ENCODE measurements at places on chromosomes 12 and 14.
A peak's percentile ranks its signal among the peaks of the same experiment; 100 is the strongest.

DNA sequence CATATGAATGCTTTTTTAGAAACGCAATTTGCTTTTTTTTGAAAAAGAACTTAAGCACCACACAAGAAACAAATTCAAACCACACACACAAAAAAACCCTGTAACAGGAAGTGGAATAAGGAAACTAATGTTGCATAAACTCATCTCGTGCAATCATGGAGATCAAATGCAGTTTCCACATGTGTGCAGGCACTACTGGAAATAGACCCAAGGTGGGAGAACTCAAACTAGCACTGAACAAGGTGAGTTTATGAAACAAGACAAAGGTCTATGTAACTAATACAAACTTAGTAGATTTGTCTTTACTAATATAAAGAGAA lies 17.5 kb downstream of the NIN start:
- DNase-seq: no peak

DNA sequence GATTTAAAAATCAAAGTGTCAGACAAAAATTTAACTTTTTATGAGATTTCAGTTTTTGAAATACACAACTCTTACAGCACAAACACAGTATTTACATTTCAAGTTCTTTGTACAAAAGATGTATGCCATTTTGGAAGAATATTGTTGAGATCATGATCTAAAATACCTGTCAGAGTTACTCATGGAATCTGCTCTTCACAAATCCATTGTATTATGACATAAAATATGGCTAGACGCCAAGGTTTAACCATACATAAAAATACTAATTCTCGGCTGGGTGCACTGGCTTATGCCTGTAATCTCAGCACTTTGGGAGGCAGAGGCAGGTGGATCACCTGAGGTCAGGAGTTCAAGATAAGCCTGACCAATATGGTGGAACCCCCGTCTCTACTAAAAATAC lies 6.2 kb upstream of the SYCP3 start:
- DNase-seq: no peak

GRCh38 chr14:55129428-55130195 lies 560 bp downstream of the LGALS3 start:
- DNase-seq: peak; percentile 27

DNA sequence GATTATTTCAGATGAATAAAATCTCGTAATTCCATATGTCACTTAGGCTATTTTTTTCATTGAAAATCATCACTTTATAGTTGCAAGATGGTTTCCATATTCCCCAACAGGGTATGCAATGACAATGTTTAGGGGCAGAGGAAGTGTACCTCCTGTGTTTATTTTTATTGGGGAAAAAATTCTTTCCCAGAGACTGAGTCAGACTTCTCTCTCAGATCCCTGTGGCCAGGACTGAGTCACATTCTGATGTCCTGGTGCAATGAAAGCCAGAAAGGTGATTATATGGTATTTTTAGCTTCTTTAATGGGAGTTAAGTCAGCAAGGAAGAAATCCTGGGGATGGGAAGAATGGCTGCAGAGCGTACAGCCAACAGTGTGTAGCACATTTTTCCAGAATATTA lies 196.9 kb upstream of the ALG10 start:
- no peak for DNase-seq

DNA sequence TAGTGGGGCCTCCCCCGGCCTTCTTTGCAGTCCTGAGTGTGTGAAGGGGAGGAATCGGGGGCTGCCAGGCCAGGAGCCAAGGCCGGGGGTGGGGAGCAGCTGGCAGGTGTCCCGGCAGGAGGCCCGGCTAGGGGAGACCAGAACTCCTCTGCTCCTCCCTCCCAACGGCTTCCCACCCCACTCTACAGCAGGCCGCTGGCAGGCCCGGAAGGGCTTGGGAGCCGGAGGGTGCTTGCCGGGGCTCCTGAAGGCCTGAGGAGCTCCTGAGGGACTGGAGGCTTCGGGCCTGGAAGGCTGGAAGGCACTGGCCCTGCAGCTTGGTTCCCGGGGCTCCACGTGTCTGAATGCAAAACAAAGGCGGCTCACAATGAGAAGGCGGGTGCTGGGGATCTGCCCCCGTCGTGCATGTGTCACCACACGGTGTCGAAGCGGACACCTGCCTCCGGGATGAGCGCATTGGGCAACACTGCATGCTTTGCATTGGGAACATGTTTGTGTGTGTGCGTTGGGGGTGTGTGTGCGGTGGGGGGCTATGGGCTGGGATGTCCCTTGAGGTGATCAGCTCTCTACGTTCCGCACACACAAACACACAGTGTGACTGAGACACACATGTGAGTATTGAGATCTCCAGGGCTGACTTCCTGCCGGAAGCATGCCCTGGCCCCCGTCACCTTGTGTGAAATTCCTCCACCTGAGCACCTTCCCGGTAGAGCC lies 30.9 kb upstream of the ANKRD9 start:
- DNase-seq: peak; percentile 77

DNA sequence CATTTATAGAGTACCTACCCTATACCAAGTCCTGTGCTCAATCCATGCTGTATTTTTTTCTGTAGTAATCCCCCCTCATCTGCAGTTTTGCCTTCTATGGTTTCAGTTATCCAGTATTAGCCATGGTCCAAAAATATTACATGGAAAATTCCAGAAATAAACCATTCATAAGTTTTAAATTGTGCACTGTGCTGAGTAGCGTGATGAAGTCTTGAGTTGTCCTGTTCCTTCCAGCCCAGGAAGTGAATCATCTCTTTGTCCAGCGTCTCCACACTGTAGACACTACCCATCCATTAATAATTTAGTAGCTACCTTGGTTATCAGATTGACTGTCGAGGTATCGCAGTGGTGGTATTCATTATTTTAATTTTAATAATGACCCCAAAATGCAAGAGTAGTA lies 54.2 kb downstream of the SUDS3 start:
- DNase-seq: no peak

DNA sequence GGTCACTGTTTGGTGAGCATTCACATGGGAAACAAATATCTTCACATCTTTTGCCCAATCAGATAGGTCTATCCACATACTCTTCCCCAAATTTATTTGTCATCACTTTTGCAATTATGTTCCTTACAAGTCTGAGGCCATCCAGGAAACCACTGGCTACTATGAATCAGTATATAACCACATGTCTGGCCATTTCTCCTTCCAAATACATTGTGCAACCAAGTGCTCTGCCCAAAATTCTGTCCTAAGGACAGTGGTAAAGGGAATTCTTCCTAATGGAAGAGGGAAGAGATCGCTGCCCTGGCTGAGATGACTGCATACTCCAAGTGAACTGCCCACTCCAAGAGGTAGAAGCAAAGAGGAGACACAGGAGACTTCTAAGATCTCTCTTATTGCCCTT lies 148.9 kb upstream of the MAX start:
- DNase-seq: no peak

DNA sequence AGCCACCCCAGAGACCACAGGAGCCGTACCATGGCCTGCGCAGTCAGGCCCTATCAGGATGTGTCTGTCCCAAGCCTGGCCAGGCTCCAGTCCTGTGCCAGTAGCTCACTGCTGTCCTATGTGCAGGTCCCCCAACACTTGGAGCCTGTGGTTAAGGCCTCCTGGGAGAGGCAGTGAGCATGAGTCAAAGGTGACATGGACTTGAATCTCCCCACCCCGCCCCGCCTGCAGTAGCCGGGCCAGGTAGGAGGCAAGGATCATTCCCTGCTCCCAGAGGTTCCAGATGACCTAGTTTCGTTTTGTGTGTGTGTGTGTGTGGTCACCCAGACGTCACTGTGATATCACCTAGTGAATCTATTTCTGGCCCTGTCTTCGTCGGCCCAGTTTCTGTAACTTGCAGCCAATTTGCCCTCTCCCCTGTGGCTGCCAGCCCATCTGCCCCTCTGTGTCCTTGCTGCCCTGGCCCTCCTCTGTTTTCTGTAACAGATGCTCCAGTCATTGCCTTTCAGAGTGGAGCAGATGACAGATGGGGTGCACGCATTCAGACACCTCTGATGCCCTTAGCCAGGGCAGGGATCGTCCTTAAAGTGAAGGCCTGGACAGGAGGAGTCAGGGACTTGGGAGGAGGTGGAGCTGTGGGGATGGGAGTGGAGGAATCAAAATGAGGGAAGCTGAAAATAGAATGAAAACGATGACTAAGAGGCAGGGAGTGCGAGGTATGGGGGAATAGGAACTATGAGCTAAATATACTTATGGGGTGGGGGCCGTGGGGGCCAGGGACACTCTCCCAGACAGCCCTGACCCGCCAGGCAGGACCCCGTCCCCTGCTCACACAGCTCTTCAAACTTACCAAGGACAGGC lies 37.4 kb downstream of the SLC6A12 start:
- DNase-seq: peak; percentile 91

- DNase-seq: no peak
These were observed 4.8 kb downstream of the CDKN1B start for GRCh38 chr12:12721814-12722434.

DNA sequence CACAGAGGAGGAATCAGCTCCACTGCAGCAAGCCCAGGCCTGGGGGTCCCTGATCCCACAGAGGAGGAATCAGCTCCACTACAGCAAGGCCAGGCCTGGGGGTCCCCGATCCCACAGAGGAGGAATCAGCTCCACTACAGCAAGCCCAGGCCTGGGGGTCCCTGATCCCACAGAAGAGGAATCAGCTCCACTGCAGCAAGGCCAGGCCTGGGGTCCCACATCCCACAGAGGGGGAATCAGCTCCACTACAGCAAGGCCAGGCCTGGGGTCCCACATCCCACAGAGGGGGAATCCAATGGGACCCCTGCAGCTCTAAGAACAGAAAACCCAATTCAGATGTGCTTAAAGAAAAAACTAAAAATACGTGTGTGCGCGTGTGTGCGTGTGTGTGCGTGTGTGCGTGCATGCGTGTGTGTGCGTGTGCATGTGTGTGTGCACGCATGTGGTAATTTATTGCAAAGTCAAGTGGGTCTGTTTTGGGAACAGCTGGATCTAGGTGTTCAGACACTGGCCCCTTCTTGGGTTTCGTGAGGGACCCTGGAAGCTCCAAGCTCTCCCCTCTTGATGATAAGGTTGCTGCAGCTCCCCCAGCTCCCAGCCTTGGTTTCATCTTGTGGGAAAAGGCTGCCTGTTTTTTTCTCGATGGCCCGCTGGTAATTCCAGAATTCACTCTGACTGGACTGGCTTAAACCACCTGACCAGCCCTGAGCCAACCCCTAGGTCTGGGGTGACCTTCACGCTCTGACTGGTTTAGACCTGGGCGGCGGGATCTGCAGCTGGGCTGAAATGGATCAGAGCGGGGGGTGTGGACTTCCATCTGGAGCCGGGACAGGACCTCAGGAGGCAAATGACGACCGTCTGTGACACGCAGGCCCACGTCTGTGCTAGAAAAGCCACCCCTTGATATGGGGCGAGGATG lies 47.1 kb downstream of the GALNT9 start:
- DNase-seq: no peak

GRCh38 chr12:124867401-124867930 lies 3.8 kb upstream of the SCARB1 start:
- no peak for DNase-seq

DNA sequence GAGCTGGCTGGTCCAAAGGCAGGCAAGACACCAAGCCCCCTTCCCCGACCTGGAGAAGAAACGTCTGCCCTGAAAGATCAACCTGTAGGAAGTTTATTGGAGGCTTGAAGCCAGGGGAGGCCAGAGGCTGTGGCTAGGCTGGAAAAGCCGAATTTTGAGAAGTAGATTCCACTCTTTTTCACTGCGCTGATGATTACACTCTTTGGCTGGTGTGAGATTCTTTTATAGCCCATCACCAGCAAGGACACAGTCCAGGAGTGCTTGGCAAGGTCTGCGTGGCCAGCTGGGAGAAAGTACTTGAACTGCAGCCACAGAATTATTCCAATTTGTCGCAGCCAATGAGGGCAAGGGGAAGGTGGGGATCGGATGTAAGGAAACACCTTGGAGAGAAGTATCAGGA lies 45.0 kb downstream of the SYNE3 start:
- no peak for DNase-seq

DNA sequence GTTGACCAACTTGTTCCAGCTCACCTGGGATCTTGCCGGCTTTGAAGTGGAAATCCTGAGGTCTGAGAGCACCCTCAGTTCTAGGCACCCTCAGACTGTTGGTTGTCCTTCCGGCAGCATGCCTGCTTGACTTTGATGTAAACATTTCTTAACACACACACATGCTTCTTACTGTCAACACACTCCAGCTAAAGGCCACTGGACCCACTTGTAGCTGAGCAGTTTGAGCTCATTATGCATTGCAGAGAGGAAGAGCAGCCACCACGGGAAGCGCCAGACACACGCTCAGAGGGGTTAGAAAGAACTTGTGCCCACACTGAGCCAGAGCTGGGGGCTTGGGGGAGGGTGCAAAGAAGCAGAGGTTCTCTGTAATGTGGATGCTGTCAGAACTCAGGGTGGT lies 55.8 kb downstream of the TNFAIP2 start:
- no peak for DNase-seq

DNA sequence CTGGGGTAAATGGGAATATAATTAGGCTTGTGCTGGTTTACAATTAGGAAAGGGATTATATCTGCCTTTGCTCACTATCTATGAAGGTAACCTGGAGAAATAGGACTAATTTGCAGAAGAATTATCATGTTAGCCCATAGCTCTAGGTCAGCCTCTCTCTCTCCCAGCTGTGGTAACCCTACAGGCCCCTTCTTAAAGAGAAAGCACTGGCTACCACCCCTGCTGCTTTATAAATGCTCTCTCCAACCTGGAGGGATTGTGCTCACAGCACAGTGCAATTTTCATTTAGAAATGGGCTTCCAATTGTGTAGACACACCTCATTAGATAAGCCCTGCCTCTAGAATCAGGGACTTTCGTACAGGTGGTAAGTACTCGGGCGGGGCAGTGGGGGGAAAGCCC lies 22.7 kb upstream of the MGST1 start:
- DNase-seq: no peak

DNA sequence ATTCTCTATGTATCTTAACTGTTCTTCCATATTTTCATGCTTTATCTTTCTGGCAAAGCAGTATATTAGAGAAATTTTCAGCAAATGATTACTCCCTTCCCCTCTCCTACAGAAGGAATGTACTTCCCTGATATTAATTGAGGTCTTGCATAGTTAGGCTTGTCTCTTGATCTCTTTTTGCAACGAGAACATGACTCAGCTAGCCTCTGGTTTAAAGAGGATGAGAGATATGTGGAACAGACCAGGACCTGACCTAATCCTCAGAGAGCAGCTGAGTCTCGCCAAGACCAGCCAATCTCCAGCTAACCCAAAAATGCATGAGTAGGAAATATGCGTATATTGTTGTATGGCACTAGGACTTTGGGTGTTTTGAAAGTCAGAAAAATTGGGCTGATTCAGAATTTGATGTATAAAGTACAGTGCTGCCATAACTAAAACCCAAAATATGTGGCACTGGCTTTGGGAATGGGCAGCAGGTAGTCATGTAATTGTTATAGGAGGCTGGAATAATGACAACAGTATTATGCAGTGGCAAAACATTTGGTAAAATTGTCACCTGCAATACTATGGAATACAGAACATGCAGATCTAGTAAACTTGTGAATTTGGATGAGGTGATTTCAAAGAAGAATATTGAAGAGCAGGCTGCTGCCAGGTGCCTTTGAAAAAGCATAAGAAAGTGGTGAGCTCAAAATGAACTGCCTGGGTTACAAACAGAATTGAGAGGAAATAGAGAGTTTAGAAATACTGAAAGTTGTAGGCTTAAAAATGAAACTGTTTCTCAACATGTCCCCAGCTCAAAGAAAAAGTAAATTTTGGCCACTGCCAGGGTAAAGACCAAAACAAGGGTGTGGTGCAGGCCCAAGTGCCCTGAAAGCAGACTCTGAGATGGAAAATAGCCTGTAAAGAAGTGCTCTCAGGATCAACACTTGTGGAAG lies 9.3 kb upstream of the USP15 start:
- no peak for DNase-seq

- no peak for DNase-seq
These were observed 96.6 kb downstream of the NKX2-1 start for GRCh38 chr14:36423430-36423829.

All from DMS 273 treated with DMSO at 0.1 percent for 48 hours (cell line).